ENCODE measurements at places on chromosomes 11 and 22.

GRCh38 chr11:100984668-100985067 lies 144.9 kb downstream of the PGR start:
- no peak for DNase-seq

DNA sequence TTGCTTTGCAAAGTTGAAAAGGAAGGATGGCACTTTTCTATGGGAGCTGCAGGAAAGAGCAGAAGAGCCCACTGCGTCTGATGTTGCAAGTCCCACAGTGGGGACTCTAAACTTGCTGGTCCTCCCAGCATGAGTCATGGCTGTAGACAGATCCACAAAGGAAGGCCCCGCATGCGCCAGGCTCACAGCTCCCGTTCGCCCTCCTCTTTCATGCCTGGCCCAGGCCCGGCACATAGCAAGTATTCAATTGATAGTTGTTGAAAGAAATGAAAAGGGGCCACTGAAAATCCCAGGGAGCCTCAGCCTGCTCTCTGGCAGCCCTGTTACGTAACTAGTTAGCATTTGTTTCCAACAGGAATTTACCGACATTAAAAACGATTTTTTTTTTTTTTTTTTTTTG lies 18.9 kb downstream of the AP1B1 start:
- peak; percentile 34 for DNase-seq

DNA sequence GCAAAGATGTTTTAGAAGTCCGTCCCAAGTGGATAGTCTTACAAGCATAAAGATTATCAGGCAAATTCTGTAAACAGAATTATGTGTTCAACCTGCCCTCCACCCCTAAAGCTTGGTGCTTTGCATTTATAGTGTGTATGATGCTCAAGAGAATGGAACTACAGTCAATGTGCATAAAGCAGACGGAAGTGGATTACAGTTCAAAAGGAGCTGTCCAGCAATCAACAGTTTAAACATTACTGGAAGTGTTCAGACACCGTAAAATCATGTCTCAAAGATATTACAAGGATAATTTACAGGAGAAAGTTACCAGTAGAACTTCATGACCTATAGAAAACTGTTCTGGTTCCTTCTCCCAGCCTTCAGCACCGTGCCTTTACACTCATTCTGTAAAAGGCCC lies 1.0 kb downstream of the RIC3 start:
- DNase-seq = peak; percentile 1

- peak; percentile 31 for DNase-seq
Measured at GRCh38 chr11:20058749-20059458, 101.4 kb downstream of the DBX1 start.

GRCh38 chr11:60924906-60925853 lies 920 bp downstream of the TMEM132A start:
- no peak for DNase-seq

DNA sequence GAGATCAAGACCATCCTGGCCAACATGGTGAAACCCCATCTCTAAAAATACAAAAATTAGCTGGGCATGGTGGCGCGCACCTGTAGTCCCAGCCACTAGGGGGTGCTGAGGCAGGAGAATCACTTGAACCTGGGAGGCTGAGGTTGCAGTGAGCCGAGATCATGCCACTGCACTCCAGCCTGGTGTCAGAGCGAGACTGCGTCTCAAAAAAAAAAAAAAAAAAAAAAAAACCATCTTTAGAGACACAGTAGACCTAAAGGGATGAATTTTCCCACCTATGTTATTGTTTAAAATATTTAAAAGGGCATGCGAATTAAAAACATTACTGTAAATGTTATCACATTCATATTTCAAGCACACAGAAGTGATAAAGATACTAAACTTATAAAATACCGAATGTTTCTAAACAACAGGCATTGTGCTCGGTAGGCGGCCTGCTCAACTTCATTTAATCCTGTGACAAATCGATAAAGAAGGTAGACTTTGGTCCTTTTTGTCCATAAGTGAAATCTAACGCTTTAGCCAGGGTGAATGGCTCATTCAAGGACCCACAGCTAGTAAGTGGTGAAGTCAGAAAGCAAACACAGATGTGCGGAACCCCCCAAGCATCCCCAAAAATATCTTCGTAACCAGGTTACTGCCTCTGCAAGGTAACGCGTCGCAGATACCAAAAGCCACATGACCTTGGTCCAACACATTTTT lies 16.1 kb downstream of the NCAPD3 start:
- peak; percentile 10 for DNase-seq

DNA sequence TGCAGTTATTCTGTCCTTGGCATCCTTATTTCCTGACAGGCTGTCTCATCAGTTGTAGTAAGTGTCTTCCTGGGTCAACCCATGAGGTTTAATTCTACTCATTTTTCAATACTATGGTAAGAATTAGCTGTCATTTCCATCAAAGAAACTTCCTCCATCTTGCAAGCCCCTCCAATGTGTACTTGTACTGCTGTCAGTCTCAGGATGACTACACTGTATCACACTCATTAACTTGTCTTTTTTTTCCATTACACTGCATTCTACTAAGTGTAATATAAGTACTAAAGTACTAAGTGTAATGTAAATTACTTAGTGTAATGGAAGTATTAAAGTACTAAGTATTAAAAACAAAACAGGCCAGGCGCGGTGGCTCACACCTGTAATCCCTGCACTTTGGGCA lies 102.8 kb downstream of the CWF19L2 start:
- no peak for DNase-seq

- no peak for DNase-seq
Measured at GRCh38 chr11:83656796-83657330, 370.7 kb upstream of the CCDC90B start.

DNA sequence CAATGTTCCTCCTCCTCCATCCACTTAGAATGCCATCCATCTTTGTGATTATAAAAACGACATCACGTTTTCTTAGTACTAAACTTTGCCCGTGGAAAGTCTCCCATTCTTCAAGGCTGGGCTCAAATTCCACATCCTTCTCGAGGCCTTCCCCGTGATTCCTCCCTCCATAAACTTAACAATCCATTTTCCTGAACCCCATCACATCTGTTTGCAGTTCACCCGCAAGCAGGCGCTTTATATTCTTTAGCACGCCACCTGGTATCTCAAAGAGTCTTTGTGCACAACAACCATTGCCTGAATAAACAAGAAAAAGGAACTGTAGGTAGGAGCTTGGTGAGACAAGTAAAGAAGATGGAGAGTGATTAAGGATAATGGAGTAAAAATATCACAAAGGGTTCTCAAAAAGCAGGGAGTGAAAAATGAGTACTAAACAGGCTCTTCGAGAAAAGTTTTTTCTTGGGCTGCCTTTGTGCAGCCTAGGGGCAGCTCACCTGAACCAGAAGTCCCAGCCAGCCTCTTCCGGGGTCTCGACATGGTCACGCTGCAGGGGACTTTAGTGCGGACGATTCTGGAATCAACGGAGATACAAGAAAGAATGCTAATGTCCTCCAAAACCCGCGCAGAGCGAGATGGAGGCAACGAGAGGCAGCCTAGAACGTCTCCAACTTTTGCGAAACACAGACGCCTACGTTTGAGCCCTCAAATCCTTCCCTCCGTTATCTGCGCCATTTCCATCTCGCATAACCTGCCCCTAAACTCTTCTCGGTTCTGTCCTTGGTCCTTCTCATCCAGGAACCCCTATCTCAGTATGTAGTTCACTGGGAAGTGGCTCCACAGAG lies 585 bp downstream of the THYN1 start:
- peak; percentile 44 for DNase-seq

DNA sequence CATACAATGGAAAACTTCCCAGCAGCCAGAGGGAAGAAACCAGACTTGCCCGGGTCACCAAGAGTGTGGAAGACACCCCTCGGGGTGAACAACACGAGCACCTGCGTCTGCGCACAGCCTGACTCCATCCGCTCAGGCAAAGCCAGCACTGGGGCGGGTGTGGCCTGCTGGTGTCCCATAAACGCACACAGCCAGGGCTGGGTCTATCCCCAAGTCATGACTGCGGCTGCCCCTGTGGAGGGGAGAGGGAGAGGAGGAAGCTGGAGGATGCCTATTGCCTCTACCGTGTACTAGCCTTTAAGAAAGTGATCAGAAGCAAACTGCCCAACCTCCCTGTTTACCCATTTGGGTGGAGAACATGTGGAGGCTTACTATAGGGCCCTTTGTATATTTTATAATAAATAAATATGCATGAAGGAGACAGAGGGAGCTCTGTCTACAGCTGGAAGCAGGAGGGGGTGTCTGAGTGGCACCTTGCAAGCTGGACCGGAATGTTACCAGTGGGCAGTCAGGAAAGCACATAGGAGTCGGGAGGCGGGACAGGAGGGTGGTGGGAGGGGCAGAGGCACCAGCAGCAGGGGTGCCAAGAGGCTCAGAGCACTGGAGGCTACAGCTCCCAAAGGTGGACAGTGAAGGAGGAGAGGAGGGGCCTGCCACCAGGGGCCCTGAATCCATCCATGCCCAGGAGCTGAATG lies 79.6 kb downstream of the PHF21B start:
- DNase-seq = no peak

- no peak for DNase-seq
Measured at GRCh38 chr22:44247923-44248892, 64.5 kb downstream of the SHISAL1 start.

- no peak for DNase-seq
Measured at GRCh38 chr11:196786-197731, 4.2 kb downstream of the SCGB1C1 start.

- peak; percentile 86 for DNase-seq
Measured at GRCh38 chr11:76161261-76161961, 44.9 kb downstream of the WNT11 start.

GRCh38 chr11:60100516-60100915 lies 12.1 kb downstream of the MS4A2 start:
- DNase-seq = no peak

DNA sequence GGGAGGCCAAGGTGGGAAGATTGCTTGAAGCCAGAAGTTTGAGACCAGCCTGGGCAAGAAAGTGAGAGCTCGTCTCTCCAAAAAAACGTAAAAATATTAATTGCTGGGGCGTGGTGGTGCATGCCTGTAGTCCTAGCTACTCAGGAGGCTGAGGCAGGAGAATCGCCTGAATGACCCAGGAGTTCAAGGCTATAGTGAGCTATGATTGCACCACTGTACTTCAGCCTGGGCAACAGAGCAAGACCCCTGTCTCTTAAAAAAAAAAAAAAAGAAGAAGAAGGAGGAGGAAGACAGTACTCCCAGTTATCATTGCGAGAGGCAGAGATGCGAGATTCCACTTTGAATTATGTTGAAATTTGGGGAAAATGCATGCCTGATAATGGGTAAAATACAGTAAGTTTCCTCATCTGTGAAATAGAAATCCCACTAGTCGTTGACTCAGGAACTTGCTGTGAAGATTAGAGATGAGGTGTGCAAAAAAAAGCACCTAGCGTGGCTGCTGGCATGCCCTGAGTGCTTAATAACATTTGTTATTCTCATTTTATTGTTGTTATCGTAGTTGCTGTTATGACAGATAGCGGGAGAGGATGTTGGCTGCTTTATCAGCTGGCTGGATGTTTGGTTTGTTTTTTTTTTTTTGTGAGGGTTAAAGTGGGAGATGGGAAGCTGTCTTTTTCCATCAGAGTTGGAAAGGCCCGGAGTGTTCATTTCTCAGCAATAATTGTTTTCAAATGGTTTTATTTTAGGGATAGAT lies 33.4 kb downstream of the BCR start:
- no peak for DNase-seq

DNA sequence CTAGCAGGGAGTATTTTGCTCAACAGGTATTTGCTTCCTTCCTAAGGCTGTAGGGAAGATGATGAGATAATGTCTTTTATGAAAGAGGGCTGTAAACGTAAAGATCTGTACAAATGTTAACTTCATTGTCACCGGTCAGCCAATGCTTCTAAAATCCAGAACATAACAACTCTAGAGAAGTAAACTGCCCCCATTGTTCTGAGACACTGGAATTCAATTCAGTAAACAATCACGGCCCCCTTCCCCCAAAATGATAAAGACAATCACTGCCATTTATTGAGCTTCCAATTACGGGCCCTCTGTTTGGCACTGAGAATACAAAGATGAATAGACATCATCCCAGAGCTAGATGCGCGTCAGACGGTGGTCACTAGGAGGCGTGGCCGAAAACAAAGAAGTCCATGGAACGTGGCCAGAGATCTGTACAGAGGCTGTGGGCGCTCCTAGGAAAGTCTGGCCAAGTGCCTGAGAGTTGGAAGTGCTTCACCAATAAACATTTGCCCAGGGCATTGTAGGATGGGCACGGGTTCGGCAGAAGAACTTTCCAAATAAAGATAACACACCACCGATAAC lies 576 bp downstream of the TMEM258 start:
- DNase-seq = peak; percentile 86

DNA sequence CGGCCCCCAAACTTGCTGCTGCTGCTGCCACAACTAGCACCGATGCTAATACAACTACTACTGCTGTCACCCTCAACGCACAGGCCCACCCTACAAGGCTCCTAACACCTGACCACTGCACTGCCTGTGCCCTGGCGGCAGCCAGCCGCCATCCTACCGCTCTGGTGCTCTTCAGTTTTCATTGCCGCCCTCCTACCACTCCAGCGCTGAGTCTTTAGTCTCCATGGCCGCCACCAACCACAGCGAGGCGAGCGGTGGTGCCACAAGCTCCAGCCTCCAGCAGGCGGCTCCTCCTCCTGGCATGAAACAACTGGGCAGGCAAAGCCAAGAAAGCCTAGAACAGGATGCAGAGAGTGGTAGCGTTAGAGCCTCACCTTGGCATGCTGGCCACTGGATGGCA lies 5.0 kb upstream of the RFPL3 start:
- DNase-seq = no peak

- DNase-seq = no peak
Measured at GRCh38 chr11:67027943-67028542, 5.1 kb downstream of the SYT12 start.

- no peak for DNase-seq
Measured at GRCh38 chr11:21988477-21988876, 204.4 kb upstream of the ANO5 start.

DNA sequence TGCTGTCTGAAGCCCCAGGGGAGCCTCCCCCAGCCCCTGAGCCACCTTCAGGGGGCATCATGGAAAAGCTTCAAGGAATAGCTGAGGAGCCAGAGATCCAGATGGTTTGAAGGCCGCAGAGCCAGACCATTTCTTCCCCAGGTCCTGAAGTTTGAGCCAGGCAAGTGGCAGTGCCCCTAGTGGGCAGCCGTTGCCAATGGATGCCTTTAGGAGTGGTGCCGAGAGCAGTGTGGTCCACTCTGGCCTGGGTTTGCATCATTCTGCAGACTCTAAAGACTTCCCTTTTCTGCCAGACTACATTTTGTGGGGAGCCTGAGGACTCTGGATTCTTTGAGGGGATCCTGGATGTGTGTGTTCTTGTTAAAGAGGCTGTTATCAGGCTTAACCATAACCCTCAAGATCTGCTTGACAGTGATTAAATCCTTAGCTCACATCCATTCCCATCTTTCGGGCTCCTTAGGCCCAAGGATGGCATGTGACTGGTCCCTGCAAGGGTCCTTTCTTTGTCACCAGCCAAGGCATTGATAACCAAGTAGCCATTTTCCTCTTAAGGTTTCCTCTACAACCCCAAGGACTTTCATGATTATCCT lies 13.1 kb downstream of the HINFP start:
- DNase-seq = no peak

- DNase-seq = no peak
Measured at GRCh38 chr11:128697645-128698174, 3.8 kb downstream of the FLI1 start.

DNA sequence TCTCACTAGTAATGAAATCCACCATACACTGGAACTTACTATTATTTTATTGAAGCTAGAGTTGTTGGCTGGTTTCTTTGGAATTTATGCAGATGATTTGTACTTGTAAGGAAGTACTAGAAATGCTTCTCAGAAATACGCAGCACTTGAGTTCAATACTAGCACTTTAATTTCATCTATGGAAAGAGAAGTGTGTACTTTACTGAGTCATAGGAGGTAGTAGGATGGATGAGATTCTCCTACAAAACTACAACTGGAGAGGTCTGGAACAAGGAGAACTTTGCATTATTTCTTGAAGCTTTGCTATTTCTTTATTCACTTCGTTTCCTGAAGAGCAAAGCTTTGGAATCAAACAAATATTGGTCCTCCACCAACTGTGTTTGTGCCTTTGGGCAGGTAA lies 44.1 kb upstream of the CCDC90B start:
- no peak for DNase-seq
